CD4-positive, alpha-beta memory T cell (primary cell): ENCODE measurements at places on chromosomes 5 and 9. TPM values are rescaled to one million over a fixed set of nuclear protein-coding genes. Genes with fewer than 3 reads are reported as not detected.

GRCh38 chr5:133147411-133147810 lies 95.6 kb downstream of the HSPA4 start:
- DNase-seq, result no peak

DNA sequence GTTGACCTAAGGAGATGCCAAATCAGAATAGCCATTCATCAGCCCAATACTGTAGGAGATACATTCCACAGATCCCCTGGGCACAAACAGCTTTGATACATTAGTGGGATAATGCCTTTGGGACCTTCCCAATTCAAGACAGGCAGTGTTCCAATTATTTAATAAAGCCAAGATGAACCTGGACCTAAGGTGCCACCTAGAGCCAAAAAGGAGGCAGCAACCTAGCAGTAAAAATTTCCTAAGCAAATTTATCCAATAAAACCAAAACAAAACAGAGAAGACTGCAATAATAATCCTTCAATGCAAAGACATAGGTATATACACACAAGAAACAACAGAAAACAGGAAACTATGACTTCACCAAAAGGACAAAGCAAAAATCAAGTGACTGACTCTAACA lies 253.0 kb downstream of the HINT1 start:
- no peak for DNase-seq

RAB24 gene
- 20.5 TPM for total RNA-seq

GDA gene
- not detected for total RNA-seq

- no peak for DNase-seq
These were observed 252.0 kb upstream of the IRX4 start for GRCh38 chr5:2134543-2135292.

DNA sequence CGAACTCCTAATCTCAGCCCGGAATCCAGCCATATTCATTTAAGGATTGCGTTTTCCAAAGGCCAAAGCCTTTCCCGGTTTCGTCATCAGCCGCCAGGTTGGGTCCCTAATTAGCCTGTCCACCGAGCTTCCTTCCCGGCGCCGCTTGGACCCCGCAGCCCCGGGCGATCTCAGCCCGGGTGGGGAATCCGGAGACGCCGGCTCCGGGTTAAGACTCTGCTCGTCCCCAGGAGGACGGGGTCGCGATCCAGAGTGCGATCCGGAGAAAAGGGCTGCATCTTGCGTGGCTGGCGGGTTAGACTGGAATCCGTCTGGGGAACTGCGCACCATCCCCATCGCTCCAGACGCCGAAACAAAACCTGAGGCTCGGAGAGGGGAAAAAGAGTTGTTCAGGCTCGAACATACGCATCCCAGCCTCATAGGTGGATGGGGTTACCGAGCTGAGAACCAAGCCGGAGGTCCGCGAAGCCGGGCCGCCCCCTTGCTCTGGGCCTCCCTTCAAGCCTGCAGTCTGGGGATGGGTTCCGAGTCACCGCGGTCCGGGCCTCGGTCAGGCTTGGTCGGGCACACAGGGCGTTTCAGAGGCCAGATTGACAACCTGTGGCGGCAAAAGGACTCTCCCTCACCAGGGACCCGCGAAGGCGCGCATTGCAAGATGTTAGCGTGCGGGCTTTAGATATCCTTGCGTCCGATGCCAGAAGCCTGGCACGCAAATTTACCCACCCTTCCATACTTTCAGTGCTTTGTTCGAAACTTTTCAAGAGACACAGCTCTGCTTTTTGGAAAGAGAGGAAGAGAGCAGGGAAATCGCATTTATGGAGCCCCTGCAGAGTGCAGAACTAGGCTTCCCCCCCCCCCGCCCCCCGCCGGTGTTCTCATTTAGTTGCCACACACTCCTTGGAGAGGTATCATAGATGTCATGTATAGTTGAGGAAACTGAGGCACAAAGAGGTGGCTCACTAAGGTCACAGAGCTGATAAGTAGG lies 7.9 kb downstream of the MSX2 start:
- DNase-seq, result no peak
